ENCODE measurements at places on chromosomes 12 and 14.

- no peak for DNase-seq
These were observed 4.3 kb downstream of the HHIPL1 start for GRCh38 chr14:99649219-99649618.

DNA sequence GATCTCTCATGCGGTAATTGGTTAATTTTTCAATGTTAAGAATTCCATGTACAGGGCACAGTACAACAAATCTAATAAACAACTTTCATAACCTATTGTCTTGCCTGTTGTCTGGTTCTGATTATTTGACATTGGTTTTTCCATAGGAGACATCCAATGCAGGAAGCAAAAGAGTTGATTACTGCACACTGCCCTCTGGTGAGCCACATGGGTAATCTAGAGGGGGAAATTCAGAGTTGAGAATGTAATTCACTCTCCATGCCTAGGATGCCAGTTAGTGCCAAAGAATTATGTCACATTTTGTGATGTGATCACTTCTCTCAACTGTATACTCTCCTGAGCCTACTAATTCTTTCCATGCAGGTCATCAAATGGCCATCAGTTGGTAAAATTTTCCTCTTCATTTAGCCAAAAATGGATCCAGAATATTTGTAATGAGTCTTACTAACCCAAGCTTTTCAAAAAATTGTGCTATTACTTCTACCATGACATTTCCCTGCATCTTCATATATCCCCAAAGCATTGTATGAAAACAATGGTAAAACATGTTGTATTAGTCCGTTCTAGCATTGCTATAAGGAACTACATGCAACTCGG lies 17.7 kb upstream of the CCDC91 start:
- no peak for DNase-seq

GRCh38 chr12:127162307-127162706 lies 1104.7 kb upstream of the TMEM132C start:
- no peak for DNase-seq

DNA sequence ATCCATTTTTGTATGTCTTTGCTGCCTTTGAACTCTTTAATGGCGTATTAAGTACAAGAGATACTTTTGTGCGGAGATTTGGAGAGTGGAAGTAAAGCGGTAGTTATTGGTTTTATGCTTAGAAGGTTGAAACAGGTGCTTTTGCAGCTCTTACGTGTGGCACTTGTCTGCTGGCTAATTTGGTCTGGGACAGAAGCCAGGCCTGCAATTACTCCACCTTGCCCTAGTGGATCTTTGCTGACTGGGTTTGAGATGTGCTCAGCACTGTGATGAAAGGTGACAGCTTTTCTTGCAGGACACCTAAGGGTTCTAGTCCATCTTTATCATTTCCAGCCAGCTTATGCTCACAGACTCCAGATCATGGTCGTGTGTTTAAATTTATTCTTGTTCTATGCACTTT lies 252.5 kb downstream of the RPL10L start:
- no peak for DNase-seq

- DNase-seq: no peak
These were observed 29.8 kb downstream of the TRAF3 start for GRCh38 chr14:102807013-102807406.

- no peak for DNase-seq
These were observed 344.8 kb upstream of the USP15 start for GRCh38 chr12:61915420-61915819.

- no peak for DNase-seq
These were observed 6.0 kb downstream of the ACVRL1 start for GRCh38 chr12:51913071-51914033.

DNA sequence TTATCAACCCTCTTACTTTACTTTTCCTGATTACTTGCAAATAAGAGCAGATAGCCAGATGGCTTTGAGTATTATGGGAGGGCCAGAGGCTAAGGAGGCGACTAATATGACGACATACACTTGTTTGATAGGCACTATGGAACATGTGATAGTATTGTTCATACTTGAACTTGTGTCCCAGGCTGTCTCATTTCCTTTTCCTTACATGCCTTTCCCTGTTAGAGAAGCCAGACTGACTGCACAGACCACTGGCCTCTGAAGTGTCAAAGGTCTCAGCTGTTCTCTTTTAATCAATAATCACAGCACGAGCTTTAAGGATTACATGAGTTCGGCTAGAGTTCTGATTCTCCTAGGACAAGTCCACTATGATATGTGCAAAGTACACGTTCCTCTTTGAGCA lies 326.0 kb downstream of the PRKD1 start:
- no peak for DNase-seq

DNA sequence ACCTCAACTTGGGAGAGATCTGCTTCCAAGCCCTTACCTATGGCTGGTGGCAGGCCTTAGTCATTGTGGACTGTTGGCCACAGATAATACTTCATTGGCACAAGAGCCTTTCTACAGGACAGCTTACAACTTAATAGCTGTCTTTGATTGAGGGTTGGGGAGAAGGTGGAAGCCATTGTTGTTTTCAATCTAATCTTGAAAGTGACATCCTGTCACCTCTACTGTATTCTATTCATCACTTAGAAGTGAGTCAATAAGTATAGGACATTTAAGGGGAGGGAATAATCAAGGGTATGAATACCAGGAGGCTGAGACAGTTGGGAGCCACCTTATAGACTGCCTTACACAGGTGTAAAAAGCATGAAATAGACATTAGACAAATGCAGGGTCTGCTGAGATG lies 906.3 kb downstream of the NRXN3 start:
- no peak for DNase-seq

GRCh38 chr14:103733651-103734050 lies 18.0 kb downstream of the ZFYVE21 start:
- DNase-seq: no peak

DNA sequence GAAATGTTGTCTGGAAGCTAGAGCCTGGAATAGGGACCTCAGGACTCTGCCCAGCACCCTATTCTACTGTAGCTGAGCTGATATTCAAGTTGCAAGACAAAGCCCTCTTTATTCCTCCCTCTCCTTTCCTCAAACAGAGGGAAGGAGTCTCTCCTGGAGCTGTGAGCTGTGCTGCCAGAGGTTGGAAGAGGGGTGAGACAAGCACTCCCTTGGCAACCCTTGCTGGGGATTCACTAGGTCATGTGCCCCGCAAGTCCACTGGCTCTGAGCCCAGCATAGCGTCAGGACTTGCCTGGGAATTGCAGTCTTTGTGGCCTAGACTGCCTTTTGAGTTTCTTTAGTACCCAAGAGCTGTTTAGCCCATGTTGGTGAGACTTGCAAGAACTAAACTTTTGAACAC lies 11.4 kb upstream of the ASCL1 start:
- DNase-seq: no peak

- DNase-seq: no peak
These were observed 1.7 kb downstream of the PPM1H start for GRCh38 chr12:62933220-62933601.

DNA sequence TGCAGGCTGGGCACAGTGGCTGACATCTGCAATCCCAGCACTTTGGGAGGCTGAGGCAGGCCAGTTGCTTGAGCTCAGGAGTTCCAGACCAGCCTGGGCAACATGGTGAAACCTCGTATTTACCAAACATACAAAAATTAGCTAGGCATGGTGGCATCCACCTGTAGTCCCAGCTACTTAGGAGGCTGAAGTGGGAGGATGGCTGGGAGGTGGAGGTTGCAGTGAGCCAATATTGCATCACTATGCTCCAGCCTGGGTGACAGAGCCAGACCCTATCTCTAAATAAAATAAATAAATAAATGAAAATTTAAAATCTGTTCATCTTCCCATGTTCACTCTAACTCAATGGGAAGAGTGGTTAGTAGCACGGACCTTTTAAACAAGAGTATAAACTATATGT lies 71.2 kb downstream of the ELK3 start:
- DNase-seq: no peak

GRCh38 chr14:105767315-105767714 lies 240.9 kb downstream of the TMEM121 start:
- no peak for DNase-seq

- no peak for DNase-seq
These were observed 250.3 kb downstream of the SPTSSA start for GRCh38 chr14:34211732-34212131.

DNA sequence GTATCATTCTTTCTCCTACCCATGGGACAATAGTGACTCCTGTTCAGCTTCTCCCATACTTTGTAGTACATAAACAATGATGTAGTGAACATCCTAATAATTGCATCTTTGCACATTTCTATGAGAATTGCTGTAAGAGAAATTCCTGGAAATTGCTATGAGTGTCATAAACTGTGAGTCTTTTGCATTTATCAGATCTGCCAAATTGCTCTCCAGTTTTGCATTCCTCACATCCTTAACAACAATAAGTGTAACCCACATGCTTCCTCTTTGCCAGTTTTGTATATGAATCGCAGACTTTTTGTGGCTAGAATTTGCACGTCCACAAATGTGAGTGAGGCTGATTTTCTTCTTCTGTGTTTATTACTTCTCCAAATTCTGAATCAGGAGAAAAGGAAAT lies 124.0 kb upstream of the TBX5 start:
- DNase-seq: no peak

- no peak for DNase-seq
These were observed 16.2 kb upstream of the RIN3 start for GRCh38 chr14:92497391-92497790.

DNA sequence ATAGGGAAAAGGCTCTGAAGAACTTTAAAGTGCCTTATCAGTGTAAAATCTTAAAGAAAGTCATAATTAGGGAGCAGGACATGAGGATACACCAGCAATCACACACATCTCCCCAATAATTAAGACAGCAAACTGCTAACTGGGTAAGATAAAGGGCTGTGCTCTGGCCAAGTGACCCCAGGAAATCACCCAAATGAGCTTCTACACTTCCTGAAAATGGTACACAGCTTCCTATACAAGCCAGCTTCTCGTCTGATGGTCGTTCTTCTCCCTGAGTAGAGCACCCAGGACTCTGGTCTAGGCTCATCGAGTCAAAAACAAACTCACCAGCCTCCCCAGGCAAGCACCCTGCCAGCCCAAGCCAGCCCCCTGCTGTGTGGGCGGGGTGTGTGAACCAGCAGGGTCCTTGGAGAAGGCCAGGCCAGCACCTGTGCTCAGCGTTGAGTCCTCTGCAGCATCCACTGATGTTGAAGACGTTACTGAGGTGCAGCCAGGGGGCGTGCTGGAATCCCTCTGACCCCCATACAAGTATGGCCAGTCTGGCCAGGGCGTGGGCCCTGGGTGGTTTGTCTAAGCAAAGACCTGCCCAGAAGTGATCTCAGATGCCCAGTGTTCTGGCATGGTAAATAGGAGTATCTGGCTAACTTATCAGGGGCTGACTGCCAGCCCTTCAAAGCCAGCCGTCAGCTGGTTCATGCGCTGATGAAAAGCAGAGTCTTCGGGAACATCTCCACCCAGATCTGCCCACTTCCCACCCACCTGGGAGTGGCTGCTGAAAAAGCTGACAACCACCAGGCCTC lies 41.4 kb downstream of the ACTN1 start:
- no peak for DNase-seq

- DNase-seq: no peak
These were observed 106.6 kb upstream of the NOS1 start for GRCh38 chr12:117468016-117468415.

- DNase-seq: no peak
These were observed 203.4 kb downstream of the SYT1 start for GRCh38 chr12:79067977-79068376.

DNA sequence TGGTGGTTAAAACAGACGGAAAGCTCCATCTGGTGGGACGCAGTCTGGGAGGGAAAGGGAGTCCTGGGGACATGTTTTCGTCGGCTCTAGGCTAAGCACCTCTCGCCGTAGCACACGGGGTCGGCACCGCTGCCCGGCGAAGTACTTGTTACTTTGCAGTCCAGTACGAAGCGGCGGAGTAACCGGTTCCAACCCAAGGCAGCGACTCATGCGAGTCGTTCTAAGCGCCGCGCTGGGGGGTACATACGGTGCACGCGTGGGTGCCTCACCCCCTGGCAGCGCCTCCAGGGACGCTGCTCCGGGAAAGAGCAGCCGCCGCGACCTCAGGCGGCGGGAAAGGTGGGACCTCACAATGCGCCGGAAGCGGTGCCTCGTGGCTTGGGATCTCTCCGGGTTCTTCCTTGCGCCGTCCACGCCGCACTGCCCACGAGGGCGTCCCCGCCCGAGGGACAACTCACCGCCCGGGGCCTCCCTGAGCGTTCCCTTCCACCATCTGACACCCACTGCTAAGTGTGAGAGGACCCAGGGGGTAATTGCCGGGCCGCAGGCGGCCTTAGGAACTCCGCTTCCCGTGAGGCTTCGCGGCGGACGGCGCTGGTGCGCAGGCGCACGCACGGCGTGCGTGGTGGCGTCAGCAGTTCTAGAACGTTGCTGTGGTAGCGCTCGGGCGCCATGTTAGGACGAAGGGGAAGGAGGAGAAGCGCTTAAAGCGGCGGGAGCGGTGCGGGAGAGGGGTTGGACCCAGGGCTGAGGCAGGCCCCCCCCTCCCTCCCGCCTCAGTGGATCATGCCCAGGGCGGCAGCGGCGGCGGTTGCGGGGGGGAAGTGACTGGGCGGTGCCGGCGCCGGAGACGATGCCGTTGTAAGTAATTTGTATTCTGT lies at the start of gene PAPOLA:
TSS of gene PAPOLA (plus strand) at position 643 of the 881 bp plus-strand sequence. CDS start at position 854, 211 bp downstream.
- peak; percentile 94 for DNase-seq

DNA sequence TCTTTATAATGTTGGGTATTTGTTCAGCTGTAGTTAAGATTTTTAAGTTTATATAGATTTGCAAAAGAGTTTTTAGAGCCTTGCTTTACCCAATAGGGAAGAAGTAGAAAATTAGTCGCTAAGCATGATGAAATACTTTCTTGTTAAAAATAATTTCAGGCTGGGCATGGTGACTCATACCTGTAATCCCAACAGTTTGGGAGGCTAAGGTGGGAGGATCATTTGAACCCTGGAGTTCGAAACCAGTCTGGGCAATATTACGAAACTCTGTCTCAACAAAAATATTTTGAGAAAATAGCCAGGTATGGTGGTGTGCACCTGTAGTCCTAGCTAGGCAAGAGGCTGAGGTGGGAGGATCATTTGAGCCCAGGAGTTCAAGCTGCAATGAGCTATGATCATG lies 18.7 kb upstream of the SCFD1 start:
- DNase-seq: no peak

GRCh38 chr14:99236386-99237138 lies 35.4 kb downstream of the BCL11B start:
- DNase-seq: no peak

- no peak for DNase-seq
These were observed 1.8 kb downstream of the GALNT9 start for GRCh38 chr12:132327336-132328171.

DNA sequence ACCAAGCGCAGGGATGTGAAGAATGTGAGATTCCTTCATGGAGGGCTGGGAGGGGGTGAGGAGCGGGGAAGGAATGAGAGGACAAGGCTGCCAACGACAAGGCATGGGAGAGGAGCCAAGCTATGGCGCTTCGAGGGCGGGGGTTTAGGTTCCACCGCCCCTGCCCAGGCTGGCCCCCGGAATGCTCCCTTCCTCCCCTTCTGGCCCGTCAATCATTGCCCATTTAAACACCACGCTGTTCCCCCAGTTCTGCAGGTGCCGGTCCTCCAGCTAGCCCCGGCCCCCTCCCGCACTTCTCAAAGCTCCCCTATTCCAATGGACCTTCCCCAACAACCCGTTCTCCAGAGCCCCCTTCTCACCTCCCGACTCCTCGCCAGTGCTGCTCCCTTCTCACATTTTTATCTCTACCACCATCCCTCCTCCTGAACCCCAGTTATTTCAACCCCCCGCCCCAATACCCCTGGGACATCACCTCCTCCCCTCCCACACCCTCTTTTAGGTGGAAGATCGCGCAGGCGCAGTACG lies 428 bp downstream of the RNF41 start:
- DNase-seq: no peak

- DNase-seq: no peak
These were observed 207.9 kb upstream of the DIO3 start for GRCh38 chr14:101353422-101353821.

GRCh38 chr12:118520214-118521035 lies 144.1 kb downstream of the SUDS3 start:
- DNase-seq: no peak

Data from immature natural killer cell (primary cell).